ENCODE measurements at places on chromosomes 7 and 10.

GRCh38 chr7:106484562-106484961 is 176.4 kb downstream of the CCDC71L start:
- no peak for DNase-seq

- DNase-seq, result no peak
Observed at GRCh38 chr10:28776519-28776918, 99.2 kb downstream of the BAMBI start.

DNA sequence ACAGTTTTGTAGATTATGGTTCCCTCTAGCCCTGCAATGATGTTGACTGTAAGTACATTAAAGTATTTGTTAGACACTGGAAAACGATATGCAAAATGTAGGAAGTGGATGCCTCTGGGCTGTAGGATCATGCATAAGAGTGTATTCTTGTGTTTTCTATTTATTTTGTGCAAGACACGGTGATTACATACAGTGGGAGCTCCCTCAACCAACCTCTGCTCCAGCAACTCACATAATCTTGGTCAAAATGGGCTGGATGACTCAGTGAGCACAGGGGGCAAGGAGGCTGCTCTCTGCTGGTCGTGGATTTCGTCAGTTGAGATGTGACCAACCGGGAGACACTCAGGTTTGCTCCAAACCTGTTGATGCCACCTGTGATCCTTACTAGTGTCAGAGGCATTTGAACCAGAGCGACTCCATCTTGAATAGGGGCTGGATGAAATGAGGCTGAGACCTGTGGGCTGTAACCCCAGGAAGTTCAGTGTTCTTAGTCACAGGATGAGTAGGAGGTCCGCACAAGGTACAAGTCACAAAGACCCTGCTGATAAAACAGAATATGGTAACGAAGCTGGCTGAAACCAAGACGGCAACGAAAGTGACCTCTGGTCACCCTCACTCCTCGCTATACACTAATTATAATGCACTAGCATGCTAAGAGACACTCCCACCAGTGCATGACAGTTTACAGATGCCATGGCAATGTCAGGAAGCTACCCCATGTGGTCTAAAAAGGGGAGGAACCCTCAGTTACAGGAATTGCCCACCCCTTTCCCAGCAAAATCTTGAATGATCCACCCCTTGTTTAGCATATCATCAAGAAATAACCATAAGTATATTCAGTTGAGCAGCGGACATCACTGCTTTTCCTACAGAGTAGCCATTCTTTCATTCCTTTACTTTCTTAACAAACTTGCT is 56.4 kb upstream of the FAM20C start:
- no peak for DNase-seq

DNA sequence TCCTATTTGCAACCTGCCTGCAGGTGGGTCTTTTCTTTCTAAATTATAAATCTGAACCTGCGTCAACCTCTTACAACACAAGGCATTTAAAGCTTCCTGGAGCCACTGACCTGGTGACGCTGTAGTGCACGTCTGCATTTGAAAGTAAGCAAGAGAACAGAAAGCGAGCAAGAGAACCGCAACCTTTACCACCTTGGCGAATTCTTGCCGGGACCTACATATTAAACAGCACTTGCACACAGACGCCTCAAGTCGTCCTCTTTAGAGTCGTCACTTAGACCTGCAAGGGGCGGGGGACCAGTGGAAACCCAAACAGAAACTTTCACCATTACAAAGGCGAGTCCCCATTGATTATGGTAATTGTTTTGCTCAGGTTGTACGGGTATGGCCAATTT is 9.5 kb downstream of the GLI3 start:
- no peak for DNase-seq

Measured in muscle of back (tissue), 13 donors.